ENCODE measurements at places on chromosomes 13 and 19.

DNA sequence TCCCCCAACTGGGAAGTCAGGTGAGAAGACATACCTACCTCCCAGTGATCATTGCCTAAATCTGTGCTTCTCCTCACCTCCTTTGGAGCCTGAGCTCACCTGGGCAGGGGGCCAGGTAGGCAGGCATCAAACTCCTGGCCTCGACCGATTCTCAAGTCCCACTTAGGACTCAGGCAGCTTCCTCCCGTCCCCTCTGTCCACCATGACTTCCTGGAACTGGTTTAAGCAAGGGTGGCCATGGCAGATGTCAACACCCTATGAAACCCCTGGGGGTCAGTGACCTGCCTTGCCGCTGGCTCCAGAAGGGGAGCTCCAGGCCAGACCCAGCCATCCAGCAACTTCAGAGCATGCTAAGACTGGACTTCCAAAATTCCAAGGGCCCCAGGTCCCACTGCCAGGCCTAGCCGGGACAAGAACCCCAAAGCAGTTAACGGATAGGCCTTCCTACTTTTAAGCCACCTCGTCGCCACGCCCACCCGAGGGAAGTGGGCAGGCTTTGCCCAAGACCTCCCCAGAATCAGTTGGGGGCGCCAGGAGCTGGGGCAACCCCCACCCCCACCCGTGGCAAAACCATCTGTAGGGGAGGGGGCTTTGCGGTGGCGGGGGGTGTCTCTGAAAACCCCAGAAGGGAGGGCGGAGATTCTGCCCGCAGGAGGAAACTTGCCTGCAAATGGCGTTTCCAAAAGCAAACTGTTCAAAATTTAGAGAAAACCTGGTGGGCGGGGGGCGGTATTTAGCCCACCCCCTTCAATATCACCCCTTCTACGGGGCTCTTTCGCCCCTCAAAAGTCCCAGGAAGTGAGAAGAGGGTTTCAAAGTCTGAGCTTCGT lies 657 bp downstream of the PLIN3 start:
- DNase-seq, result peak; percentile 10

DNA sequence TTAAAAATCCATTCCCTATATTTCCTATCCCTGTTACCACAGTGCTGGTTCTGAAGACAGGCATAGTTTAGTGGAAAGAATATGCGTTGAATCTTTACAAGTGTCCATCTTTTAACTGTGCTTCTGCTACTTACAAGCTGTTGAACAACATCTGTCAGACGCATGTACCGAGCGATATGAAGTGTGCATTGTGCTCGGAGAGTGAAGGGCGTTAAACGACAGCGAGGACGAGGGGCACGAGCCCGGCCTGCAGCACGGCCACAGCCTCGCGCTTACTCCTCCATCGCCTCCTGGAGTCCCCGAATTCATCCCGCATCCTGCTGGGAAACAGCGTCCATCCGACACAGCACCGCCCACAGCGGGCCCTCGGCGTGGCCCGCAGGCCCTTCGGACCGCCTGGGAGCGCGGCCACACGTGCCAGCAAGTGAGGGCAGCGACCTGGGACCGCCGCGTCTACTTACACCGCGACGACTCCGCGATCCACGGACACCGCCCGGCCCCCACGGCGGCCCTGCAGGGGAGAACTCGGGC lies 514 bp downstream of the PCID2 start:
- DNase-seq, result no peak

GRCh38 chr13:101473458-101473857 lies 21.0 kb downstream of the ITGBL1 start:
- no peak for DNase-seq

GRCh38 chr13:36543671-36544070 lies 111.4 kb downstream of the CCNA1 start:
- no peak for DNase-seq

DNA sequence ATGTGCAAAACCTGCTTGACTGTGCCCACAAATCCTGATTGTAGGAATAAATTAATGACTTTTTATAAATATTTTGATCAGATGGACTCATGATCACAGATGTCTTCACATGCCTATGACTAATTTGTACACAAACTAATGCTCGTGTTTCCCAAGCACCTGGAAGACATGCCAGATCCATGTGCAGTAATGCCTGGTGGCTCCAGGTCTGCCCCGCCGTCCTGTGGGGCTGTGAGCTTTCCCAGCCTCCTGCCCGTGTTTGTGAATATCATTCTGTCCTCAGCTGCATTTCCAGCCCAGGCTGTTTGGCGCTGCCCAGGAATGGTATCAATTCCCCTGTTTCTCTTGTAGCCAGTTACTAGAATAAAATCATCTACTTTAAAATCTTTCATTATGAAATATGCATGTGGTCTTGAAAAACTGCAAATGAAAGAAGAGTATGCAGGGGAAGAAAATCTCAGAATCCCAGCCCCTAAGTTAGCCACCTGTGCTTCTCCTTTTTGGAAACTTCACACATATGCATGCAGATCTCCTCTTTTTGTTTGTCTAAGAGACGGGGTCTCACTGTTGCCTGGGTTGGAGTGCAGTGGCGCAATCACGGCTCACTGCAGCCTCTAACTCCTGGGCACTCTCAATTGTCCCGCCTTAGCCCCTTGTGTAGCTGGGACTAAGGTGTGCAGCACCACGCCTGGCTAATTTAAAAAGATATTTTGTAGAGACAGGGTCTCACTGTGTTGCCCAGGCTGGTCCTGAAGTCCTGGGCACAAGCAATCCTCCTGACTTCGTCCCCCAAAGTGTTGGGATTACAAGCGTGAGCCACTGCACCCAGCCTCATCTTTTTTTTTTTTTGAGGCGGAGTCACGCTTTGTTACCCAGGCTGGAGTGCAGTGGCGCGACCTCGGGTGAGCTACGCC lies 6.2 kb downstream of the RPL28 start:
- DNase-seq, result no peak

DNA sequence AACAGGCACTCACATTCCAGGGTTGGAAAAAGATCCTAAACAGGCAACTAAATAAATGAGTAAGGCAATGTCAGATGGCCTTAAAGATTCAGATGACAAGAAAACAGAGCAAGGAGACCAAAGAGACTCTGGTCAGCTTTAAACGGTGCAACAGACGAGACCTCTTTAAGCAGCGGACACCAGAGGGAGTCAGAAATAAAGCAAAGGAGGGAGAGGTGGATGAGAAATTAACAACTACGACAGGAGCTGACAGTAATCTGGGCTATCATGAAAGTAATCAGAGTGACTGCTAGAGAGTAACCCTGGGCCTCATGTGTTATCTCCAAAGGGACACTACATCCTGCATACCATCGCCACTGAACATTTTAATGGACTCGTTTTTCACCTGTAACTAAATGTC lies 1.1 kb downstream of the ZNF550 start:
- no peak for DNase-seq

DNA sequence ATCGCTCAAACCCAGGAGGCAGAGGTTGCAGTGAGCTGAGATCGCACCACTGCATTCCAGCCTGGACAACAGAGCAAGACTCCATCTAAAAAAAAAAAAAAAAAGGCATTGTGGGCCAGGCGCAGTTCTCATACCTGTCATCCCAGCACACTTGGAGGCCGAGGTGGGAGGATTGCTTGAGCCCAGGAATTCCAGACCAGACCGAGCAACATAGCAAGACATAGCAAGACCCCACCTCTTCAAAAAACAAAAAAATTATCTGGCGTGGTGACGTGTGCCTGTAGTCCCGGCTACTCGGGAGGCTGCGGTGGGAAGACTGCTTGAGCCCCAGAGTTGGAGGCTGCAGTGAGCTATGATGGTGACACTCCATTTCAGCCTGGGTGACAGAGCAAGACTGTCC lies 18.0 kb downstream of the PIP5K1C start:
- DNase-seq, result no peak

DNA sequence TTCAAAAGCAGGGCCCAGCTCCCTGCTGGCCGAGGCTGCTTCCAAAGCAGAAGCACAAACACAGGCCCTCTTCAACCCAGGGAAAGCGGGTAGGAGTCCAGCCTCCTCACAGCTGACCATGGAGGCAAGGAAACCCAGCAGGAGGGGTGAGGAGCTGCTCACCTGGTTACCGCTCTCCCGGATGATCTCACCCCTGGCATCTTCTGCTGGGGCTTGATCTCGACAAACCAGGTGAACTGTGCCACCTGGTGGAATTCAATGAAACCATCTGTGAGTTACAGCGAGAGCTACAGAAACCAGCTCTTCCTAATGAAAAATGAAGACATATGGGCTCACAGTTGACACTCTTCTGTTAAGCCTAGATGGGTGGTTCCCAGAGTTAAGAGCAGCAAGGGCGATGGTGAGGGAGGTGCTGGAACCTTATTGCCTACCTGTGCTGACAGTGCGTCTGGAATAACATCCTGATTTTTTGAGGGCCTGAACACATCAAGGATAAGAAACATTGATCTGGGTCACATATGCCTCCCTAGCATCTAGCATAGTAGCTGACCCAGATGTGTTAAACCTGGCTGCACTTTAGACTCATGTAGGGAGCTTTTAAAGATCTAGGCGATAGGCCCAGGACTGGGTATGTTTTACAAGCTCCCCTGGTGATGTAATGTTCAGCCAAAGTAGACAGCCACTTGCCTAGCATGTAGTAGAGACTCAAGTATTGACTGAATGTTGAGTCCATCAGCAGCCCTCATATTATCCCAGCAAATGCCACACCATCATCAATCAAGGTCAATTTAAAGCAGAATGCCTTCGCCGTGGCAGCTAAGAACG lies 6.1 kb downstream of the DHRS12 start:
- DNase-seq, result no peak

- no peak for DNase-seq
These were observed 194.7 kb downstream of the LMO7 start for GRCh38 chr13:75830842-75831241.

DNA sequence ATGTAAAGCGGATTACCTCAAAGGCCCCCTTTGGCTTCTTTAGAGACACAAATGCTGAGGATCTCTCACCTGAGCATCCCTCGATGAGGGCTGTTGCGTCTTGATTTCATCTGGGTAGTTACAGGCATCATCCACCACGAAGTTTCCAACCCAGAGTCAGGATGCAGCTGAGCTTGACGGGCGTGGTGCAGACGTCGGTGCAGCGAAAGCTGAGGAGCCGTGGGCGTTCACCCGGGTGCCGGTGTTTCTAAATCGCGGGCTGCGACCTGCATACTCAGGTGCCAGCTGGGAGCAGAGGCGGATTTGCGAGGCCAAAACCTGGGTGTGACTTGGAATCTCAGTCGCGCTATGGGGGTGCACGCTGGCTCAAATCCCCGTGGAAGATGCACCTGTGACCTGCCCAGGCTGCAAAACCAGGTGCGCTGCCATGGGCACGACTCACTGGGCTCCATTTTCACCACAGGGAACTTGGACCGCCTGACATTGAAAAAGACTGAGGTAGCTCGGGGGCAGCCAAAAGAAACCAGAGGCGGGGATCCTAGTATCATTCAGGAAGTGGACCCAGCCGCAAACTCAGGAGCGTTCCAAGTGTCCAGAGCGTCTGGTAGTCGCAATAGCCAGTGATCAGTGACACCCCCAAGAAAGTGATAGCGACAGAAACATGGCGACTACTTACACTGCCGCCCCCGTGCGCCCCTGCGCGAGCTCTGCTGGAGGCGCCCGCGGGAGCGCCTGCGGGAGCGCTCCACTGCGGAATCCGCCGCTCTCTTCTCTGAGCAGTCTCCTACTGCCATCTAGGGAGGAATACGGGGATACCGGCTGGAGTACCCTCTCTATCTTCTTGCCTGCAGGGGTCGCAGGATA lies 36.4 kb upstream of the IGFL4 start:
- peak; percentile 24 for DNase-seq

GRCh38 chr13:91372911-91373310 lies 25.4 kb downstream of the MIR17HG start:
- DNase-seq, result no peak

GRCh38 chr13:35502456-35502855 lies 26.0 kb upstream of the MAB21L1 start:
- no peak for DNase-seq

GRCh38 chr19:31693131-31693932 lies 344.1 kb upstream of the TSHZ3 start:
- DNase-seq, result no peak

DNA sequence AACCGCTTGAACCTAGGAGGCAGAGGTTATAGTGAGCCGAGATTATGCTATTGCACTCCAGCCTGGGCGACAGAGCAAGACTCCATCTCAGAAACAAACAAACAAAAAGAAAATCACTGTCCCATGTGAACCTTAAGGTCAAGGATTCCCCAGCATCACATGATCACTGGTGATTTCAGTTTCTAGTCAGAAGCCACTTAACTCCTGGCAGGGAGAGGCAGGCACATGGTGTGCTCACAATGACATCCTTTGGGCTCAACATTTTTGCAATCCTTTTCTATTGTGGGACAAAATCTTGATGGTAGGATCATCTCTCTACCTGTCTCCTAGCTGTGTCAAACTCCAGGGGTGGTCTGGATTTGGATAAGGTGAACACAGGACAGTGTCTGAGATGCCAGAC lies 12.1 kb downstream of the AKAP8 start:
- no peak for DNase-seq

DNA sequence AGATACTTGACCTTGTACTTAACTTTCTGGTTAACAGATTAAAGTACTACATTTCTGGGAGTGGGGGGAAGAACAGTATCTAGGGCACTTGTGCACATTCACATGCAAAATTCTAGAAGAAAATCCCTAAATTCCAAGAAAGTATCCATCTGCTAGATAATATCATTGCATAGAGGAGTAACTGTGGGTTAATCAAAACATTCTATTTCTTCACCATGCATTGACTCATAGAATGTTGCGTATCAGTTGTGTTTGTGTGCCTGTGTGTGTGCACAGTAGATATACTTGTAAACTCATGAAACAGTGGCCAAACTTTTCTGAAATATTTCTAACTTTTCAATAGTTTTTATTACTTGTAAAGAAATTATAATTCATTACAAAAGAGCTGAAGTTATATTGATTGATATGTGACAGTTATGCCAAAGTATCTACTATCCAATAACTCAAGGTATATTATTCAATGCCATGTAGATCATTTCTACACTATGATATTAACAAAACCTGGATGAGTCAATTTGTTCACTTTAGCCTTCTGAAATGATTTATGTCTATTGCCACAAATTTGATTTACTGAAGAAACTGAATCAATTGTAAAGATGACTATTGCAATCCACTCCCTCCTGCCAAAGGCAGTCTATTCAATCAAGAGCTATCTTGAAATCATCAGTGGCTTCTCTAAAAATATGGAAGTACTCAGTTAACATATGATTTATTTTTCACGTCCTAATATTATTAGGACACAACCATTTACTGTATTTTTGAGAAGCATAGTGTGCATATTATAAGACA lies 756.7 kb upstream of the ARGLU1 start:
- no peak for DNase-seq

- no peak for DNase-seq
These were observed 315.2 kb downstream of the NDFIP2 start for GRCh38 chr13:79796136-79796535.

DNA sequence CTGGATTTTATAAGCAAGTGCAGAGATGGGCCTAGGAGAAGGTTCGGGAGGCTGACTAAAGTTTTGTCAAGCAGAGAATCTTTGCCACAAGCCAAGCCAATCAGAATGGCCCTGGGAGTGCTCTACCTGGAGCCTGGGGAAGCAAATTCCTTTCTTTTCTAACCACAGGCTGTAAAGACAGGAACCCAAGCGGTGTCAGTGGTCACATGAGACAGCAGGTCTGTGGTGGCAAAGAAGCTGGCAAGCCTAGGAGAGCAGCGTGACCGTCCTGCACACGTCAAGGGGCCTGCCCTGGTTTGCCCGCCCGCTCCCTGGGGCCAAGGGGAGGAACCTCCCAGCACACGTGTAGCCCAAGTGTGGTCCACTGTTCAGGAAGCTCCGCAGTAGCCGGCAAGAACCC lies 90.8 kb downstream of the IPO5 start:
- no peak for DNase-seq

- DNase-seq, result no peak
These were observed 1375.6 kb downstream of the EFNB2 start for GRCh38 chr13:105159841-105160240.

GRCh38 chr19:13732337-13732736 lies 32.0 kb upstream of the MRI1 start:
- no peak for DNase-seq

Data from activated CD4-positive, alpha-beta T cell treated with anti-CD3 and anti-CD28 coated beads for 24 hours (primary cell).